ENCODE measurements at places on chromosomes 6 and 20. TPM values are rescaled to one million over a fixed set of nuclear protein-coding genes. Genes with fewer than 3 reads are reported as not detected.

GRCh38 chr6:24936641-24937317, 1.0 kb upstream of the RIPOR2 start:
- no peaks in the 10 kb centered on the region for H3K36me3 ChIP-seq
- DNase-seq, result no peak
- peaks cover 7% of the 10 kb centered on the region for H3K4me1 ChIP-seq
- no peak overlapping the region for H3K4me3 ChIP-seq
- H3K27ac ChIP-seq, result peak overlapping the region; percentile 80
- no peaks in the 10 kb centered on the region for H3K27me3 ChIP-seq

- no peaks in the 10 kb centered on the region for H3K36me3 ChIP-seq
- no peaks in the 10 kb centered on the region for H3K27me3 ChIP-seq
- H3K27ac ChIP-seq, result no peak overlapping the region
- H3K4me3 ChIP-seq, result no peak overlapping the region
These were observed 137.3 kb upstream of the VGLL2 start for GRCh38 chr6:117128052-117128451.

GRCh38 chr6:67880939-67881705, 754.0 kb upstream of the ADGRB3 start:
- DNase-seq, result no peak
- no peaks in the 10 kb centered on the region for H3K27me3 ChIP-seq
- H3K27ac ChIP-seq, result no peak overlapping the region
- H3K4me1 ChIP-seq, result no peaks in the 10 kb centered on the region
- no peak overlapping the region for H3K4me3 ChIP-seq

Gene HMGCLL1
- not detected for total RNA-seq

Gene RAB23
- total RNA-seq, result 23.8 TPM

Measured in stomach (tissue), 19 donors.